ENCODE measurements at places on chromosomes 13 and 19.

GRCh38 chr13:86986448-86986847 lies 684.7 kb upstream of the SLITRK5 start:
- no peak for DNase-seq

DNA sequence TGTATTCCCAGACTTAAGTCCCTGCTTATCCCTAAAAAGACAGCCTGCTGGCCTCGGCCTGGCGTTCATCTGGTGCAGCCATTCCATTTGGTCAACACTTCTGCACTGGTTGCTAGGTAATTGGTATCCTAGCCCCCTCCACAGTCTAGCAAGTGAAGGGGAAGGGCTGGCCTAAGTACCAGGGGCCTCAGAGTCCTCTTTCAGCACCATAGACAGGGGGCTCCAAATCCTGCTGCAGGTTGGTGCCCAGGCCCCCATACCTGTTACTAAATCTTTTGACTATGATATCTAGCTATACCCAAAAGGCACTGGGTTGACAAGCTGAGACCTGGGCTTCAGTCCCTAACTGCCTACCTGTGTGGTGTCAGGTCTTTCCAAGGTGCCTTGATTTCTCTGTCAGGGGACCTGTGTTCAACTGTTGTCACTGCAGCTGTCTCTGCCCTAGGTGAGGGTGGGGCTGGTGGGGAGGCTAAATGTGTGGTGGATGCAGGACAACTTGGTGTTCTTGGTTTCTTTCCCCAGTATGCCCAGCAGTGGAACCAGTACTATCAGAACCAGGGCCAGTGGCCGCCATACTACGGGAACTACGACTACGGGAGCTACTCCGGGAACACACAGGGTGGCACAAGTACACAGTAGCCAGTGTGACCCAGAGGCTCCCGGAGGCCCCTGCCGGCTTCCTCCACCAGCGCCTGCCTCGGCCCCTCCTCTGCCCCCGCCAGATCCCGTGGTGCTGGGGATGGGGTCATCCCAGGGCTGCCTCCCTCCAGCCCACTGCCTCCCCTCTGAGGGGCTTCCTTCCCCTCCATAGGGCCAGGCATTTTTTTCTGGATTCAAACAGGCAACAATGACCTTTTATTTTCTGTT lies 3.8 kb upstream of the CCDC97 start:
- no peak for DNase-seq

- no peak for DNase-seq
Observed at GRCh38 chr13:76708138-76708688, 178.0 kb downstream of the KCTD12 start.

DNA sequence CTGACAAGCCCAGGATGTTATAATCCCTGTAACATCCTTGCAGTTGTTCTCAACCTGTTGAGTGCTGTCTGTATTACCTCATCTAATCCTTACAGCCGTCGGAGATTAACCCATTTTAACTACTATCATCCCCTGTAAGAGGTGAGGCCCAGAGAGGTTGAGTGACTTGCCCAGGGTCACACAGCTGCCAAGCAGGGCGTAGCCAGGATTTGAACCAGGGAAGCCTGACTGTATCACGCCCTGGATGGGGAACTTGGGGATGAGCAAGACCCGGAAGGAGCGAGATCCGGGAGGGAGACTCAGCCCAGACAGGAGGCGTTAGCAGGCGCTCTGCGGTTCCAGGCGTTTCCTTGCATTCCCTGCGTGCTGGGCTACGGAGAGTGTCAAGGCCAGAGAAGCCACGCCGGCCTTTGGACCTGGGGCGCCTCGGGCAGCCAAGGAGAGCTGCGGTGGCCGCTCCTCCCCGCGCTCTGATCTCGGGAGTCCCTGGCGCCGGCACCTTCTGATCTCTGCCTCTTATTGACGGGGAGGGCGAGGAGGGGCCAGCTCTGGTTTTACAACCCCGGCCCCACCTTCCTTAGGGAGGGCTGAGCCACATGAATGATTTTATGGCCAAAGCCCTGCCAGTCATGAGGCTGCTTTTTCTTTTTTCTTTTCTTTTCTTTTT lies 6.2 kb downstream of the SULT2B1 start:
- no peak for DNase-seq

GRCh38 chr19:44753626-44753931 lies 5.1 kb downstream of the BCL3 start:
- DNase-seq: no peak
